ENCODE measurements at places on chromosomes 3 and 15. TPM values are rescaled to one million over a fixed set of nuclear protein-coding genes. Genes with fewer than 3 reads are reported as not detected.

PRSS50 gene
- total RNA-seq: not detected

CPEB1 gene
- total RNA-seq: not detected

CLRN1 gene
- not detected for total RNA-seq

DNA sequence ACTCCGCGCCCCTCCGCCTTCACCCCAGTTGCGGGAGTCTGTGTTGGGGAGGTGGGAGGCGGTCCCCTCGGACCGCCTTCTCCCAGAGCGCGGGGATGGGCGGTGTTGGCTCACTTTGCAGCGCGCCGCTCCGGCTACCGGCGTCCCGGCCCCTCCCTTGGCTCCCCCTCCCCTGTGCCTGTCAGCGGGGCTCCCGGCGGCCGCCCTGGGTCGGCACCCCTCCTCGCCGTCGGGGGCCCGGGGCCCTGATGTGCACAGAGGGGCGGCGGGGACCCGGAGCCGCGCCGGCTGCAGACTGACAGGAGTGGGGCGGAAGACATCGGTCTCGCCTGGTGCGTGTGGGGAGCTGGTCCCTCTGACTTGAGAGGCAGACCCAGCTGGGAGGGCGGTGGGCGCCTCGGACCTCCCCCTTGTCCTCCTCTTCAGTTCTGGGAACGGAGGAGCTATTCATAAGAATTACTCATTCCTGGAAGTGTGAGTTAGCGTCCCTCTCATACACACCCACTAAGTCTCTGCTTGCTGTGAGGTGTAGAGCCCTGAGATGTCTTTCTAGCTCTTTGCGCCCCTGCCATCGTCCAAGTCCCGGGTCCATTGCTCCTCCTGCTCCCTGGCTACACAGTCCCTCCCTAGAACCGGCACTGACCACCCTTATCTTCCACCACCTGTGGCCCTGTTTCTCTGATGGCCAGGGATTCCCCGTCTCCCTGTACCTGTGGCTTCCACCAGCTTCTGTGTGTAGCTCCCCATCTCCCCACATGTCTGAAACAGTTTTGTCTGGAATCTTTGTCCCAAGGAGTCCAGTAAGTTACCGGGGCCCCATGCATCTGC lies 42.3 kb upstream of the ROPN1 start:
- no peaks in the 10 kb centered on the region for H3K36me3 ChIP-seq
- H3K4me1 ChIP-seq: peaks cover 19% of the 10 kb centered on the region
- DNase-seq: peak; percentile 18
- peaks cover 38% of the 10 kb centered on the region for H3K27me3 ChIP-seq
- no peak overlapping the region for H3K27ac ChIP-seq

GRCh38 chr3:141058996-141059395 lies 7.8 kb downstream of the SPSB4 start:
- H3K36me3 ChIP-seq: no peaks in the 10 kb centered on the region
- DNase-seq: no peak
- no peak overlapping the region for H3K27ac ChIP-seq
- H3K4me3 ChIP-seq: no peak overlapping the region
- no peaks in the 10 kb centered on the region for H3K4me1 ChIP-seq

Data from activated B cell treated with CpG ODN at 0.5 μM for 24 hours (primary cell).